T1000 (cell line): ENCODE measurements at places on chromosomes 3 and 15.

- DNase-seq: no peak
Observed at GRCh38 chr3:31772758-31773473, 208.1 kb downstream of the OSBPL10 start.

GRCh38 chr3:141151439-141151838 lies 80.2 kb upstream of the PXYLP1 start:
- DNase-seq: no peak

DNA sequence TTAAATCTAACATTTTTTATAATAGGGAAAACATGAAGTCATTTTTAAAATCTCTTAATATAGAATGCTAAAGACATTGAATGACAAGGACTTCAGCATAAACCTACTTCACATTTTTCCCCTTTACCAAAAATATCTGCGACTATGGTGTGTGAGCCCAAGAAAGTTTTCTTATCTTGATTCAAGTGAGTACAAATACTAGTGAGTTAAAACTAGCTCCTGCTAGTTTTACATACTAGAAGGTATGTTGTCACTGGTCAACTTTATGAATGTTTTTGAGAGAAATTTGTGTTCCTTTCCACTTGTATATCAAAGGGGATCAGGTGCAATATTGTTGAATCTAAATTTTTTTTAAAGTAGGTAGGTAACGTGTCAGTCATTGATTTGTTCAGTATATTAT lies 152.4 kb upstream of the CGNL1 start:
- no peak for DNase-seq

- no peak for DNase-seq
Observed at GRCh38 chr3:194489736-194490612, 3.2 kb upstream of the ATP13A3 start.

- no peak for DNase-seq
Observed at GRCh38 chr15:101310161-101310480, 15.1 kb upstream of the SNRPA1 start.

DNA sequence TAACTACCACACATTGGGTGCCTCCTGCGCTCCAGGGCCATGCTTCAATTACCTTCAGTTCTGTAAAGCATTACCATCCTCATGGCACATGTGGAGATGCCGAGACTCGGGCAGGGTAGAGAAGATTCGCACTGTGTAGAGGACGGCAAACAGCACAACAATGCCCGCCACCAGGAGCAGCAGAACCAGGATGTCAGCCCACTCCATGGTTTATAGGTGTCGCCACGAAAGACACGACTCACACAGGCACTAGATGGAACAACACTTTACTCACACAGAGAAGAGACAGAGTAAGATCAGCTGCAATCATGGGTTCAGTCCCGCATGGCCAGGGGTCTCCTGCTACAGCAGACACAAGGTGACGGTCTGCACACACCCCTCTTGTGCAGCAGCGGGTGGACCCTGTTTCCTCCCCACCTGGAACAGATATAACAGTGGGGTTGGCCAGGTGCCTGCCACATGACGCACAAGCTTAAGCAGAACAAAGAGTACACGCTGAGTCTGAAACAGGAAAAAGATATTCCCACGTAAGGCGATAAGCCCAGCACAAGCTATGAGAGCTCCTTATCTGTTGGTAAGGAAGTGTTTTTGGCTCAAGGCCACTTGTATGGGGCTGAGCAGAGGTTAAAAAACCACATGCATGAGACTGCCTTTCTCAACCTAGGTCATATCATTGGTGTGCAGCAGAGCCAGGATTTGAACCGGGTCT lies 2.5 kb upstream of the TBC1D21 start:
- no peak for DNase-seq

DNA sequence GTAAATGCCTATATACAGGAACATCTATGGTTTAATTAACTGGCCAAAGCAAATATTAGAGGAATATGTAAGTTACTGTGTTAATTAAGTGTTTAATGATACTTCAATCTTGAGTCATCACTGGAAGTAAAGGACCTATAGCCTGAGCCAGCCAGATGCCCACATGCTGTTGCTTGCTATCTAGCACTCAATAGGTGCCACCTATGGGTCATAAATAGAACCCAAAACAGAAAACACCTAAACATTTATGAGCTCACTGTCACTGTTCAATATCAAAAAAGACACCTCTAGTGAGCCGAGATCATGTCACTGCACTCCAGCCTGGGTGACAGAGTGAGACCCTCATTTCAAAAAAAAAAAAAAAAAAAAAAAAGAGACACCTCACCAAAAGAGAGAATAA lies 48.4 kb upstream of the IP6K2 start:
- no peak for DNase-seq

DNA sequence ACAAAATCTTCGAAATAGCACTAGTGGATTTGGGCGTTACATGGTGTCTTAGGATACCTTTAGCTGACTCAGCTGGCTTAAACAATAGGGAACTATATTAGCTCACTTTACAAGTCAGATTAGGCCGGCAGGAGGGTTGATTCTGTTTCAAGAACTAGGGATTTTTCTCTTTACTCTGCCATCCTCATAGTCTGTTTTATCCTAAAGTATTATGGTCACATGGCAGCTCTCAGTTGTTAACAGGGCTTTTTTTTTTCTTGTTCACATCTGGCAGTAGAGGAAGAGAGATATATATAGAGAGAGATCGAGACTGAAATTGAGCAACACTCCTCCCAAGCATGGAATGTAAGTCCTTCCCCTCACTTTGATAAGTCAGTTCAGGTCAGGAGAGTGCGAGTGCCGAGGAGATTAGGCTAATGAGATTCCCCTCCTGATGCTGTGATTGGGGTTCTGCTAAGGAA lies 32.9 kb downstream of the CHP1 start:
- DNase-seq: no peak

DNA sequence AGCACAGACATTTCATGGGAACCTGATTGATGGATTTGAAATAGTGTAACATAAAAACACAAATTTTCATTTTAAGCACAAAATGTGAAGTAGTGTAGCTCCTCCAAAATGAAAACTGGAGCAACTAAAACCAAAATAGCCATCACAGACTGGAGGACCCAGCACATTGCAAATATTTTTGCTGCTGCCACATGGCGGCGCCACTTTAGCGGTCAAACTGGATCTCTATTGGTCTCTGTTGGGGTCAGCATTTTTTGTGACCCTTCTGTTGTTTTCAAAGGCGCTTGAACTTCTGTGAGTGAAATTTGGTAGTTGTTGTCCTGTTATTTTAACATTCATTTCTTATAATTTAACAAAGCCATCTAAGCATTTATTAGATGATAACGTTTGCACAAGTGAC lies 259.9 kb downstream of the IL20RB start:
- DNase-seq: no peak

DNA sequence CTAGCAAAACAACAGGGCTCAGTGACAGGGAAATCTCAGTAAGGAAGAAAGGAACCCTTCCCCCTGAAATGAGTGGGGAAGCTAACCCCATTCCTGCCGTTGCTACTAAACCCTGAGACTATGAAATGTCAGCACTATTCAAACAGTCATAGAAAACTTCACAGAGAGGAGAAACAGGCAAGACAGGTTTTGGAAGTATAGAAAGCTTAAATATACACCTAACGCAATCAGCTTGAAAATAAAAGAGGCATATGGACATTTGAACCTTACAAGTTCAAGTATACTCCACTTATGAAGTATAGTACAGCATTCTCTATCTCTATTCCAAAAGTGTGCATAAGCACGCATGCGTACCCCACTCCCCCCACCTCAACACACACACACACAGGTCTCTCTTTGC lies 17.6 kb upstream of the FRMD4B start:
- no peak for DNase-seq

DNA sequence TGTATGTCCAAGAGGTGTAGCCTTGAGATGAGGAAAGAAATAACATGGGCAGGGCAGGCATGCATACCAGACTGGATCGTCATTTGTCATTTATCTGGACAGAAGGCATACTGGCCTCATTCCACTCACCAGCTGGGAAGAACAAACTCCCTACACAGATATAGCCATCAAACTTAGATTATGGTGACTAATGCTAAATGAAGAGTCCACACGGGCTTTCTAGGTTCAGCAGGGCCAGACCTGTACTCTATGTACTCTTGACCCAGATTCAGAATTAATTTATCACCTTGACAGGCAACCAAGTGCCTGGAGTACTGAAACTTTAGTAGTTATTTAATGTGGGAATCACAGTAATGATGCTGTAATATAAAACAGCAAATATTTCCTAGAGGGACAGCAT lies 164.3 kb upstream of the IL12A start:
- DNase-seq: peak; percentile 33

GRCh38 chr3:6351752-6352151 lies 509.2 kb upstream of the GRM7 start:
- no peak for DNase-seq

DNA sequence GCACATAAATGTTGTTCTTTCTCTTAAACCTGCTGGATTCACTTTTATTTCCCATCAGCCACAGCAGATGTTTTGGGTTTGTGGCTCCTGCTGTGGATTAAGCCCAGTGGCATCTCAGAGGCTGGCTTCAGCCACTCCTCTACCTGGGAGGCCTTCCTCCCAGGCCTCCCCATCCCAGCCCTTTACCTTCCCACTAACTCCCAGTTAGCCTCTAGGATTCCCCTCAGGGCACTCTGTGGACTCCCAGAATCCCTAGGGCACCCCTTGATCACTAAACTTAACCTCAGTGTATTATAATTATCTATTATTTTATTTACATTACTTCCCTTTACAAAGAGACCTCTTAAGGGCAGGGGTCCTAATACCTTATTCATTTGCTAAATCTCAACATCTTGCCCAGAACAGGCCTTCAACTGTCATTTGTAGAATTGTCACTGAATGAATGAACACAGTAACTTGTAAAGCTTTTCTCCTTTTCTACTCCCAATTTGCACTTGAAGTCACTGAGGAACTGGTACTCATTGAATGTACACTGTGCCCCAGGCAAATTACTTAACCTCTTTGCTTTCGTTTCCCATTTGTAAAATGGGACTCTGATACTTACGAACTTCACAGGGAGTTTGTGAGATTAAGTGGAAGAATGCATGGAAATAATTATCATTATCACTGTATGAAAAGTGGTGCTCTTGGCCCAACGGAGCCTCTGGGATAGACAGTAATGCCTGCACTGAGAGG lies 8.3 kb downstream of the CCDC13 start:
- DNase-seq: no peak
